GM12864 (cell line): ENCODE measurements at places on chromosomes 4 and X.

GRCh38 chrX:18377796-18378195, 23.3 kb upstream of the SCML2 start:
- DNase-seq, result no peak

DNA sequence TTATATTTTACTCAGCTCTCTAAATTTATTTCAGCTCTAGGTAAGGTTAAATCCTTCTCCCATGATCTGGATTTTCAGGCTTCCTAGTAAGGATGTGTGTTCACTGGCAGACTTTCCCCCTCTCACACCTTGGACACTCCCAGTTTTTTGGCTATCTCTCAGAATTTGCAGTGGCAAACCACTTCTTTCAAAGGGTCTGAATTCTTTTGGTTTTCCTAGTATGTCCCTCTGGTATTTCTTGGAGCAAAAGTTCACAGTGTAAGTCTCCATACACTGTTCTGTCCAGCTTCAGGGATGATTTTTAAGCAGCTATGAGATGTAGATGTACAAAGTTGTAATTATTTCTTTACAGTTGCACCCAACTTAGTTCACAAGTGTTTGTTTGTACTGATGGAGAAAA, 653.8 kb upstream of the GALNT7 start:
- no peak for DNase-seq

DNA sequence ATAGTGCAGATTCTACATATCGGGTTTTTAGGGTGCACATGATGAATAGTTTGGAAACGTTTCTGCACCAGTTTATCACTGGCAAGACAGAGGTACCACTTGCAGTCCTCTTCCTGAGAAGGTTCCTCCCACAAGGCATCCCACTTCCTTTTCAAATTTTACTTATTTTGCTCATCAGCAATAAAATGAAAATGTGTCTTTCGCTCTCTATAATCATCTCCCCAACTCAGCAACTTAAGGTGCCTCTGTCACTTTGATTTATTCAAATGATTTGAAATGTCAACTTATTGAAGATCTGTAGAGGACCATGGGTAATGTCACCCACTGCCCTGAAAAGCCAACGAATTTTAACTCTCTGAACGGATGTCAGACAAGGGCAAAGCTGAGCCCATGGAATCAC, 53.2 kb downstream of the VGLL1 start:
- no peak for DNase-seq

GRCh38 chr4:5368426-5368825, 317.1 kb downstream of the STK32B start:
- no peak for DNase-seq

DNA sequence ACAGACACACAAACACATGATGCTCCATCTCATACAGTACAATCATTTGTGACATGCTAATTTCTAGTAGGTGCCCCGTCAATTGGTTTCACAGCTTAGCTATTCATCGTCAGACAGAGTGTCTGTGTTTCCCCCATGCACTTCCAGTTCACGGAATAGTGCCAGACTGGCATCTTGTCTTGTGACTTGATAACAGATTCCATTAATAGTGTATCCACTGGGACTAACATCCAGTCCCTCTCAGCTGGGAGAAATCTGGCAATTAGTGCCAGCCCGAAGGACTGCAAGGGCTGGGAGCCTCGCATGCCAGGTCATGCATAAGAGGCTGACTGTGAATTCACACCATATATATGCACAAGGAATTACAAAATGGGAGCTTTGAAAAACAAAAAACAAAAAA, 20.2 kb upstream of the GATB start:
- DNase-seq, result no peak

DNA sequence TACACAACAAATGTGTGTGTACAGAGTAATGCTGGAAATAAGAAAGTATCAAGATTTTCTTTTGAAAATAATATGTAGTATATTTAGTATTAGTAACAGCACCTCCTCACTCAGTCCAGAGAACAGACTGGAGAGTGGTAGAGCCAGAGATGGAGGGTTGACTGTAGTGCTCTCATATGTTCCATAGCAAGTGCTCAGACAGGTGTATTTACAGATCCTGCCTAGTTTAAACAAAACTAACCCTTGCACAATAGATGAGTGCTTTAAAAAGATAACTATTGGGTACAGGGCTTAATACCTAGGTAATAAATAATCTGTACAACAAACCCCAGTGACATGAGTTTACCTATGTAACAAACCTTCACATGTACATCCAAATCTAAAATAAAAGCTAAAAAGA, 381.0 kb upstream of the EMCN start:
- DNase-seq, result no peak

GRCh38 chrX:66674506-66674905, 35.6 kb upstream of the EDA2R start:
- DNase-seq, result no peak

- DNase-seq, result no peak
Measured at GRCh38 chr4:147610686-147611085, 6.5 kb upstream of the TMEM184C start.

DNA sequence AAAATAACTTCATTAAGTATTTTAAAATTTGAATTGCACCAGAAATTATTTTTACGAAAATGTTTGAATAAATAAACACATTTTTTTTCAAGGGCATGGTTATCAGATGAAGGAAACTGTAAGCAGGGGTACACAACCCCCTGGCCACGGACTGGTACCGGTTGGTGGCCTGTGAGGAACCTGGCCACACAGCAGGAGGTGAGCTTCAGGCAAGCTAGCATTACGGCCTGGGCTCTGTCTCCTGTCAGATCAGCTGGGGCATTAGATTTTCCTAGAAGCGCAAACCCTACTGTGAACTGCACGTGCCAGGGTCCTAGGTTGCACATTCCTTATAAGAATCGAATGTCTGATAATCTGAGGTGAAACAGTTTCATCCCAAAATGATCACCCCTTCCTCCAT, 1499.7 kb upstream of the AGA start:
- DNase-seq, result no peak
